Activated CD4-positive, alpha-beta memory T cell treated with anti-CD3 and anti-CD28 coated beads, Interleukin-2, amount 10 ng/mL, durations not matched to agents 7 days and 5 days (primary cell): ENCODE measurements at places on chromosomes 7 and 10. TPM values are rescaled to one million over a fixed set of nuclear protein-coding genes. Genes with fewer than 3 reads are reported as not detected.

GRCh38 chr7:519484-520390 is at the start of gene PDGFA:
PDGFA (minus strand) TSS chr7:519846; CDS start chr7:519001, 845 bp downstream.
- no peak for DNase-seq

DNA sequence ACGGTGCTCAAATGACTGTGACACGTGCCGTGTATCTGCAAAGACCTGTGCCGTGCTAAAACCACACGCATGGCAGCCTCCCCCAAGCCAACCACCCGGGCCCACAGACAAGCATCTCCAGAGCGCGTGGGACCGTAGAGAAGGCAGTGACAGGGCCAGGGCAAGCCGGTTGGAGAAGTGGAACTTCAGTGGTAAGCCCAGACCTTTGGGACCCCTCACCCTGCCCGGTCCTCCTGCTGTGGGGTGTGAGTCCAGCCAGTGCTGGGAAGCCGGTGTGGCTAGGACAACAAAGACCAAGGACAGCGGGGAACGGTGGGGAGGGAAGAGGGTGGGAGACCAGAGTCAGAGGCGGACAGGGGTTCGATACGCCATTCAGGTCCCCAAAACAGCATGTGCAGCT is 476.2 kb downstream of the DNAJB6 start:
- DNase-seq, result no peak

FEZF1 gene
- total RNA-seq, result not detected

SEC31B gene
- 139 TPM for total RNA-seq
